ENCODE measurements at places on chromosomes 16 and 17. TPM values are rescaled to one million over a fixed set of nuclear protein-coding genes. Genes with fewer than 3 reads are reported as not detected.

Gene ANKS4B
- total RNA-seq: not detected

Gene SLC35G3
- total RNA-seq: not detected

Gene FBXL16
- total RNA-seq: not detected

Gene GSG1L
- not detected for total RNA-seq

Gene EFCAB3
- not detected for total RNA-seq

DNA sequence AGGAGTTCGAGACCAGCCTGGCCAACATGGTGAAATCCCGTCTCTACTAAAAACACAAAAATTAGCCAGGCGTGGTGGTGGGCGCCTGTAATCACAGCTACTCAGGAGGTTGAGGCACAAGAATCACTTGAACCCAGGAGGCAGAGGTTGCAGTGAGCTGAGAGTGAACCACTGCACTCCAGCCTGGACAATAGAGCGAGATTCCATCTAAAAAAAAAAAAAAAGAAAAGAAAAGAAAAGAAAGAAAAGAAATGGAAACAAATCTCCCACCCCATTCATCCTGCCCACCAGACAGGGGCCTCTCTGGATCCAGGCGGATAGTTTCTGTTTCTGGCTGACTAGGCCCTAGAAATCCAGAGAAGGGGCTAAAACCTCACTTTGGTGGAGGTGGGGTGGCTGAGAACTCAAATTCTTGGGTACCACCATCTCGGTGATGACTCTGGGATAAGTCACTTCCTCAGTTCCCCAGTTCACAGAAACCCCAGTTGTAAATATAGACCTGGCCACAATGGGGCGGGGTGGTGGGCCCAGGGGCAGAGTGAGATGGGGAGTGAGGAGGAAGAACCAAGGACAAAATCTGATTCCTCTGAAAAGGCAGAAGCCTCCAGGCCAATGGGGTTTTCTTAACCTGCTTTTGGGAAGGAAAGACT is 22.2 kb downstream of the SOCS1 start:
- no peak for DNase-seq

DNA sequence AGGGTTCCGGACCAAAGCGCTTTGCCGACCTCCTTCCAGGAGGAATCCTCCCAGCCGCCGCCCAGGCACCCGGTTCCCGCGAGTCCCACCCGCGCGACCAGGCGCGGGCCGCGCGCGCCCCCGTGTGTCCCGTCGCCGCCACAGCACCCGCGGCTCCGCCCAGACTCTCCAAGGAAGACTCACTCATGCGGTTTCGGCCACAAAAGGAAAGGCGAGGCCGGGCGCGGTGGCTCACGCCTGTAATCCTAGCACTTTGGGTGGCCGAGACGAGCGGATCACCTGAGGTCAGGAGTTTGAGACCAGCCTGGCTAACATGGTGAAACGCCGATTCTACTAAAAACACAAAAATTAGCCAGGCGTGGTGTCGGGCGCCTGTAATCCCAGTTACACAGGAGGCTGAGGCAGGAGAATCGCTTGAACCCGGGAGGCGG is 3.5 kb upstream of the PKMYT1 start:
- DNase-seq: peak; percentile 93

DNA sequence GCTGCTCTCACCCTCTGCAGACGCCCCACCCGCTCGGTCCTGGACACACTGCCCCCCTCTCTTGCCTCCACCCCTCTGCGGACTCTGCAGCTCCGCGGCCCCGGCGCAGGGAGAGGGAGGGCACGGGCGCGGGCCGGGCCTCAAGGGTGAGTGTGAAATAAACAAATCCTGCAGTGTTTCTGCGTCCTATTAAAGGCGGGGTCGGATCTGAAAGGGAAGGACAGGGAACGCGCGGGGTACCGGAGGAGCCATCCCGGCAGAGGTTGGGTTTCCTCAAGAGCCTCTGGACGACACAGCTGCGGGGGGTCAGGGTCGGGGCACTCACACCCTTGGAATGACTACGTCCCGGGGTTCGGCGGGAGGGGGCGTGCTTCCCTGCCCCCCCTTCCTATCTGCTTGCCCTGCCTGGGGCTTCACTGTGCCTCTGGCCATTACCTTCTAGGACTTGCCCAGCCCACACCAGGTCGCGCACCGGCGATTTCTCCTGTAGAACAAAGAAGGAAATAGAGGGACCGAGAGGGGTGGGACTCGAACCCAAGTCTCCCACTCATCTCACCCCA is 466 bp upstream of the HSF4 start:
- DNase-seq: no peak

DNA sequence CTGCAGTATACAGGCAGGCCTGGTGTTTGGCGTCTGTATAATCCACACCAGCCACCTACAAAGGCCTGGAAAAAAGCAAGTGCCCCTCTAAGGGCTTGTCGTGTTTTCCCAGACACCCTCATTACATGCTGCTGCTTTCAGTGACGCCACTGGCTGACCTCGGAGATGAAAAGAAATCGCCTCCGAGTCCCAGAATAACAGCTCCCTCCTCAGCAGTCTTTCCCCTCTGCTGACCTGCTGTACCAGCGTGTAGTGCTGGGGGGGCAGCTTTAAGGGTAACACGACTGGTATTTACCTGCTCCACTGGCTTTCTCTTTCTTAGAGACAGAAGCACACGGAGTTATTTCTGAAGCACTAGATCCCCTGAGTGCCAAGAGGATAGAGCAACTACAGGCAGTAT is 296.8 kb downstream of the GRIN2A start:
- no peak for DNase-seq

GRCh38 chr16:70805380-70805779 is 4.4 kb upstream of the VAC14 start:
- no peak for DNase-seq

GRCh38 chr17:16418685-16419068 is 3.3 kb downstream of the TRPV2 start:
- peak; percentile 41 for DNase-seq

- DNase-seq: no peak
Observed at GRCh38 chr16:17204644-17205043, 266.1 kb downstream of the XYLT1 start.

DNA sequence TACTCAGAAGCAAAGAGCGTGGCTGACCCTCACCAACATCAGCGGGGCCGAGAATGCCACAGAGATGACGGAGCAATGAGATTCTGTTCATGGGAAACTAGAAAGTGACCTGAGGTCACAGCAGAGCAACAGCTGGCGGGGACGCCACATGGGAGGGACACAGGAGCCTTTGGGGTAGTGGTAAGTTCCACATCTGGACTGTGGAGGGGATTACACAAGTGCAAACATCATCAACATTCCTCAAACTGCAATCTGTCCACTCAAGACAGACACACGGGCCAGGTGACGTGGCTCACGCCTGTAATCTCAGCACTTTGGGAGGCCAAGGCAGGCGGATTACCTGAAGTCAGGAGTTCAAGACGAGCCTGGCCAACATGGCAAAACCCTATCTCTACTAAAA is 11.2 kb downstream of the HAGH start:
- DNase-seq: no peak

DNA sequence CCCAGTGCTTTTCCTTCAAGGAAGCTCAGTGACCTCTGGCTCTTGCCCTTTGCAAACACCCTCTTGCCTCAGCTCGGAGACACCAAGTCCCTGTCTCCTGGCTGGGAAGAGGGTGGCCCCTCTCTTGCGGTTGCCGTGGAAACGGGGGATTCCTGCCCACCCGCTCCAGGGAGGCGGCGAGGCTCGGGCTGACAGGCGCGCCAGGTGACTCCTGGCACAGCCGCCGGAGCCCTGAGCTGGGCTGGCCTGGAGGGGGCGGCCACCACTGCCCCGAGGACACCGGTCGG is 71.4 kb downstream of the ABR start:
- DNase-seq: no peak

GRCh38 chr17:48520631-48521079 is 10.2 kb downstream of the HOXB1 start:
- peak; percentile 66 for DNase-seq

Measured in GM23248 (cell line).